Cortex of kidney (tissue), 1 donor: ENCODE measurements at places on chromosomes 16 and 17.

- DNase-seq = no peak
Observed at GRCh38 chr17:48330421-48330820, 99.6 kb downstream of the SKAP1 start.

- DNase-seq = no peak
Observed at GRCh38 chr16:53545433-53545832, 42.4 kb upstream of the AKTIP start.

- DNase-seq = no peak
Observed at GRCh38 chr16:56005958-56006357, 130.8 kb upstream of the CES5A start.

GRCh38 chr16:47037396-47037745 is 63.9 kb upstream of the DNAJA2 start:
- DNase-seq = no peak

- DNase-seq = no peak
Observed at GRCh38 chr17:29475891-29476290, 85.7 kb downstream of the TAOK1 start.

GRCh38 chr16:22684574-22685458 is 129.1 kb upstream of the HS3ST2 start:
- DNase-seq = no peak

DNA sequence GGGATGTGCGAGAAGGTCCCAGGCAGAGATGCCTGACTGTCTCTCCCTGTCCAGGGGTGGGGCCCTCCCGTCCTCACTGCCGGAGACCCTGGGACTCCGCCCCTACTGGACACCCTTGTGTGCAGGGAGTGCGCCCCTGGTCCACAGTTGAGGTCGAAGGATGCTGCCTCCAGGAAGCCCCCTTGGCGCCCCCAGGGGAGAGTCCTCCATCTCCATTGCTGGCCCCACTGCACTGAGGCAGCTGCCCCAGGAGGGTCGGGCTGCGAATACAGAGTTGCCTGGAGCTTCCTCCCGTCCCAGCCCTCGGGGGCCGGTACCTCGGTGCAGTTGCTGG is 26.6 kb downstream of the CTU2 start:
- DNase-seq = no peak

- no peak for DNase-seq
Observed at GRCh38 chr17:75087558-75088453, at the start of gene SLC16A5. Gene SLC16A5, plus strand, starts transcription at chr17:75087954. Its CDS starts 5,683 bp downstream, at chr17:75093637.

DNA sequence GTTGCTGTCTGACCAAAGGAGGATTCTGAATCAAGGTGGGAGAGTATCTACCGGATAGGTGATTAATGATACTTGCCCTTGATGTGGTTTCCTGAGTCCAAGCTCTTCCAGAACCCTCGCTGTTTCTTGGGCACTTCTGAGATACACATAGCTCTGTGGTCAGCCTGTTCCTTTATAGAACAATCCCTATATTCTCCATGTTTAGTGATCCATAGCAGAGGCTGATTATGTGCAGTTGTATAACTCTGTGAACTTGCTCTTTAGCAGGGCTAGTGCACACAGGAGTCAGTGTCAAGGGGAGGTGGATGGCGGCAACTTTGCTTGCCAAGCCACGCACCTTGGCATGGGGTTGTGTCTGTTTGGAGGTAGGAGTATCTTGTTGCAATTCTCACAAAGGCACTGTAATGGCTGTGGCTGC is 36.1 kb downstream of the ARL4D start:
- DNase-seq = no peak

DNA sequence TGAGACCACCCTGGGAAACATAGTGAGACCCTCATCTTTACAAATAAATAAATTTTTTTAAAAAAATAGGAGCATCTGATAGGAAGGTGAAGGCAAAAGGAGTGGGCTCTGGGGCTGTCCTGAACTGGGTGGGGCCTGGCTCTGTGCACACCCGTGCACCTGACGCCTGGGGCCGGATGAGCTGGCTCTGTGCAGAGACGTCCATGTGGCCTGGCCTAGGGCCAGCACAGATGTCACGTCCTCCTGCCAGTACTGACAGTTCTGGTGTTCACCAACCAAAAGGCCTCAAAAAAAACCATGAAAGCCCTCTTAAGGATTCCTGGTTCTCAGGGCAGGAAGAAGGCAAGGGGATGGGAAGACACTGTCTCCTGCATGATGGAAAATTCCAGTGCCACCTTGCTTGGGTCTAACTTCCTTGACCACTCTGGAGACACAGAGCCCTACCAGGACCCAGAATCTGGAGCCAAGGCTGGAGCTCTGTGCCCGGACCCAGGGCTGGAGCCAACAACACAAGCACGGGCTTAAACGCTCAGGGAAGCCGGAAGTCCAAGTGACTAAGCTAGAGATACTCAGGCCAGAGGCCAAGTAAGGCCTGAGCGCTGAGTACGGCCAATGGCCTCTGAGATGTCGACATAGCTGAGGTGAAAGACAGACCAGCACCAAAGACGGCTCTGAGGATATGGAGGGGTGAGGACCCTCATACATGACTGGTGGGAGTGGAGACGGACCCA is 32.9 kb downstream of the COPRS start:
- no peak for DNase-seq

DNA sequence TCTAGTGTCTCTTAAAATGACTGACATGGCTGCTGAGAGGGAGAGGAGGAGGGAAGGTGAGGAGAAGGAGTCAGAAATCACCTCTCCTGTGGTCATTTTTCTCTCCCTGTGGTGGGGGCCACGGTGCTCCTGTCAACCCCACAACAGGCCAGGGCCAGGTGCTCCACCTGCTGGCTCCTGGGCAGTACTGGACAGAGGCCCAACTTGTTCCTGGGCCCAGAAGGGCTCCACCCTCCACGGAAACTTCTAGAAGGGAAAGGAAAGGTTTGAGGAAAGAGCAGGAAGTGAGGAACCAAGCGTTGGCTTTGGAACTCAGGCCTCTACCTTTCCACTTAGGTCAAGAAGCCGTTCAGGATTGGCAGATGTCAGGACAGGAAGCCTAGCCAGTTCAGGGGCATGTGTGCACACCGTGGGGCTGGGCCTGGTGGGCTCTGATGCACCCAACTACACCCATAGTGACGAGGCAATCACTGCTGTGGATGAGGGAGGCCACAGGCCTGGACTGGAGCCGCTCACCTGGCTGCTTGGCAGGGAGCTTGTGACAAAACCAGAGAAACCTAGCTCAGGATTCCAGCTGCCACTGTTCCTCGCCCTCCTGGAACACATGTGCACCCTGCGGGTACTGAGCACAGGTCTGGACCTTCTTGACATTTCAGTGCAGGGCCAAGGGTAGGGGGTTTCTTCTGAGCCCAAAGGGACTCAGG is 36.1 kb downstream of the WNT3 start:
- no peak for DNase-seq

GRCh38 chr16:49292413-49292812 is 10.8 kb upstream of the CBLN1 start:
- no peak for DNase-seq

GRCh38 chr16:50899951-50900350 is 158.1 kb downstream of the CYLD start:
- no peak for DNase-seq

DNA sequence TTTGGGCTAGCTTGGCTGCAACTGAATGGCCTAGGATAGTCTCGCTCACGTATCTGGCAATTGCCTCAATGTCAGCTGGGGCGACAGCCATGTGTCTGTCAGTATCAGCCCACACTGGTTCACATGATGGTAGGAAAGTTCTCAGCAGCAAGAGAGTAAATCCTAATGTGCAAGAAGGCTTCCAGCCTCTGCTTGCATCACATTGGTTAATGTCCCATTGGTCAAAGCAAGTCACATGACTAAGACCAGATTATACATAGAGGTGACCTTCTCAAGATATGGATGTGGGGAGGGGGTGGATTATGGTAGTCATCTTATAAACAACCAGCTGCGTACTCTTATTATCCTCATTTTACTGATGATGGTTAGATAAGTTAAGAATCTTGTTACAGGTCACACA is 31.0 kb downstream of the CHP2 start:
- no peak for DNase-seq

- DNase-seq = no peak
Observed at GRCh38 chr17:81391293-81391935, 3.8 kb upstream of the BAHCC1 start.

GRCh38 chr16:28951410-28951943 is 740 bp downstream of the NFATC2IP start:
- DNase-seq = no peak

GRCh38 chr17:51572115-51572514 is 311.8 kb downstream of the UTP18 start:
- DNase-seq = no peak

DNA sequence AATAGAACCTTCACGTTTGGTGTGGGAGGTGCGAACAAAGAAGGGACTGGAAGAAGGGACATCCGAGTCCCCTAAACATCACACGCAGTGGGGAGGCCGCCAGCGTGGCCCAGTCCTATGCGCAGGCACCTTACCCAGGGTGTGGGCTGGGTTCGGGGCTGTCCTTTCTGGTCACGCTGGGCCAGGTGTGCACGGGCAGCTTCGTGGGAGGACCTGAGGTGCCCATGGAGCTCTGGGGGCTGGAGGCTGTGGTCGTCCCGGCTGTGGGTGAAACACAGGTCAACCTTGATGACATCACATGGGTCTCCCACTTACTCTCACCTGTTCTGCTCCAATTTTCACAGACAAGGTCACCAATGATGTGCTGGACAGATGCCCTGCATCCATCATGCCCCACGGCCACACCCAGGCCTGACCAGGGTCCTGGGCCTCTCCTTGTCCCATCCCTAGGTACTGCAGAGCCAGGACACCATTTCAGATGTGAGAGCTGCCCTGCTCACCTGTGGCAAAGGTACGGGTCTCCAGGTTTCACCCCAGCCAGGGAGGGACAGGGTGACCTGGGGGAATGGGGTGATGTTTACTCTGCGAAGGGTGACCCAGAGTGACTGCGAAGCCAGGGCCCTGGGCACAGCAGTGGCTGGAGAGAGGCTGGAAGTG is 3.1 kb downstream of the CD300C start:
- no peak for DNase-seq

DNA sequence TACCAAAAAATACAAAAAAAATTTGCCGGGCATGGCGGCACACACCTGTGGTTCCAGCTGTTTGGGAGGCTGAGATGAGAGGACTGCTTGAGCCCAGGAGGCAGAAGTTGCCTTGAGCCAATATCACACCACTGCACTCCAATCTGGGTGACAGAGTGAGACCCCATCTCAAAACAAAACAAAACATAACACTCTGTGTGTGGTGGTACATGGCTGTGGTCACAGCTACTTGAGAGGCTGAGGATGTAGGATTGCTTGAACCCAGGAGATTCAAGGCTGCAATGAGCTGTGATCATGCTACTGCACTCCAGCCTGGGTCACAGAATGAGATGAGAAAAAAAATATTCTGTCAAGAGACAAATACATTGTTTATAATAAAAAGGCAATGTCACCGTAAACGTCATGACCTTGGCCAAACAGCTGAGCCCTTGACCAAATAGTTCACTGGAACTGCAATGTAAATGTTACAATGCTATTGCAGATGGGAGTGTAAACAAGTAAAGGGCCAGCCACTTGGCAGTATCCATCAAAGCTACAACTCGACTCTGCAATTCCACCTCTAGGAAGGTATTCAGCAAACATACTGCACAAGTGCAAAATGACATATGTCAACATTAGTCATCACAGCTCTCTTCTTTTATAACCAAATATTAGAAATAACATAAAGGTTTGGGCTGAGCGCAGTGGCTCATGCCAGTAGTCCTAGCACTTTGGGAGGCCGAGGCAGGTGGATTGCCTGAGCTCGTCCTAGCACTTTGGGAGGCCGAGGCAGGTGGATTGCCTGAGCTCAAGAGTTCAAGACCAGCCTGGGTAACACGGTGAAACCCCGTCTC is 16.9 kb downstream of the EARS2 start:
- DNase-seq = no peak

DNA sequence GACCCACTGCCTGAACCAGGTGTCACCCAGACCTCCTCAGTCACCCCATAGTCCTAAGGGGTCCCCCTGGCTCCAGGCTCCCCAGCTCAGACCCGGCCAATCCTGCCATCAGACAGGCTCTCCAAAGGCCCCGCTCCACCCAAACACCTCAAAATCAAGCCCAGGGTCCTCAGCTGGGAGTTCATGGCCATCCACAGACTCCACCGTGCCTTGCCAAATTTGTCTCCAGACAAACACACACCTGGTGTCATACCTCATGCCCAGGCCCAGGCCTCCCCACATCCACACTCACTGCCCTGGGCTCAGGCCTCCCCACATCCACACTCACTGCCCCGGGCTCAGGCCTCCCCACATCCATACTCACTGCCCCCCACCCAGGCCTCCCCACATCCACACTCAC is 12.5 kb downstream of the RPH3AL start:
- no peak for DNase-seq

DNA sequence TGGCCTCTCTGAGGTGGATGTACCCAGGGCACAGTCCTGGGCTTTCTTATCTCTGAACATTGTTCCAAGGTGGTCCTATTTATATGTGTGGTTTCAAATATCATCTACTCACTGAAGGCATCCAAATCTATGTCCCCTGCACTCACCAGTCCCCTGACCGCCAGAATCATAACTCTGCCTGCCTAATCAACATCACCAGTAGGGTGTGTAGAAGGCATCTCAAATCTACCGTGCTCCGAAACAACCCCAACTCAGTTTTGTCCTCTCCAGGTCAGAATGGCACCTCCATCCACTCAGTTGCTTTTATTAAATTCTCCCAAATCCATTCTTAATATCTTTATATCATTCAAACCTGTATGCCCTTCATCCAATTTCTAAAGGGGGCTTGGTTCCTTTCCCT is 536.3 kb downstream of the GRIN2A start:
- DNase-seq = no peak

- DNase-seq = no peak
Observed at GRCh38 chr17:82943751-82944150, 103.9 kb upstream of the ZNF750 start.

DNA sequence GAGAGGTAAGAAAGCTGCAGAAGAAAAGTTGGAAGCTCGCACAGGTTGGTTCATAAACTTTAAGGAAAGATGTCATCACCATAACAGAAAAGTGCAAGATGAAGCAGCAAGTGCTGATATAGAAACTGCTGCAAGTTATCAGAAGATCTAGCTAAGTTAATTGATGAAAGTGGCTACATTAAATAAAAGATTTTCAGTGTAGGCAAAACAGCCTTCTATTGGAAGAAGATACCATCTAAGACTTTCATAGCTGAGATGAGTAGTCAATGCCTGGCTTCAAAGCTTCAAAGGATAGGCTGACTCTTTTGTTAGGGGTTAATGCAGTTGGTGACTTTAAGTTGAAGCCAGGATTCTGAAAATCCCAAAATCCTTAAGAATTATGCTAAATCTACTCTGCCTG is 24.0 kb downstream of the CYLD start:
- no peak for DNase-seq

GRCh38 chr16:27351989-27352388 is 38.2 kb downstream of the IL4R start:
- no peak for DNase-seq

GRCh38 chr17:48571024-48571818 is 6.9 kb downstream of the HOXB4 start:
- DNase-seq = no peak

GRCh38 chr17:16917671-16918394 is 54.1 kb downstream of the TNFRSF13B start:
- DNase-seq = no peak

- no peak for DNase-seq
Observed at GRCh38 chr17:41530062-41531048, 2.2 kb upstream of the KRT19 start.

GRCh38 chr16:68426347-68426652 is 22.0 kb downstream of the SMPD3 start:
- DNase-seq = no peak
